Stimulated activated CD4-positive, alpha-beta T cell treated with anti-CD3 and anti-CD28 coated beads, Interleukin-12 subunit alpha, Interleukin-12 subunit beta, amount 100 ng/mL, for 4 hours (primary cell): ENCODE measurements at places on chromosomes 12 and 14.

GRCh38 chr12:12645485-12645884, 33.8 kb downstream of the CREBL2 start:
- DNase-seq, result no peak

DNA sequence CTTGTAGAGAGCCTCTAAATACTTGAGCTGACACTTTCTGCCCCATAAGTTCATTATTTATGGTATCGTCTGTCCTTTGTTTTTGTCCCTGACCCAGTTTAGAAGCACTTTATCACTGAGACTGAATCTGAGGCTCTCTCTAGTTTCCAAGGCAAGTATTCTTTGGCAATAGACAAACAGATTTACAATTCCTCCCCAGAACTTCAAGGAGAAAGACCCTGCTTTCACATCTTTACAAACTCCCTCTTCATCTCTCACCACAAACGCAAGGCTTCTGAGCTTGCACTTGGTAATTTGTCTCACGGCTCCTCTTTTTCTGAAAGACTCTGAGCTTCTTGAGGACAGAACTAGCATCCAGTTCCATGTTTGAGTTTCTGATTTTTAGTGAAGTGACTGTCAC, 49.8 kb upstream of the PARP11 start:
- no peak for DNase-seq

GRCh38 chr14:89302396-89302950, 114.6 kb downstream of the FOXN3 start:
- DNase-seq, result no peak

- DNase-seq, result no peak
These were observed 78.0 kb downstream of the B4GALNT3 start for GRCh38 chr12:537772-538171.

DNA sequence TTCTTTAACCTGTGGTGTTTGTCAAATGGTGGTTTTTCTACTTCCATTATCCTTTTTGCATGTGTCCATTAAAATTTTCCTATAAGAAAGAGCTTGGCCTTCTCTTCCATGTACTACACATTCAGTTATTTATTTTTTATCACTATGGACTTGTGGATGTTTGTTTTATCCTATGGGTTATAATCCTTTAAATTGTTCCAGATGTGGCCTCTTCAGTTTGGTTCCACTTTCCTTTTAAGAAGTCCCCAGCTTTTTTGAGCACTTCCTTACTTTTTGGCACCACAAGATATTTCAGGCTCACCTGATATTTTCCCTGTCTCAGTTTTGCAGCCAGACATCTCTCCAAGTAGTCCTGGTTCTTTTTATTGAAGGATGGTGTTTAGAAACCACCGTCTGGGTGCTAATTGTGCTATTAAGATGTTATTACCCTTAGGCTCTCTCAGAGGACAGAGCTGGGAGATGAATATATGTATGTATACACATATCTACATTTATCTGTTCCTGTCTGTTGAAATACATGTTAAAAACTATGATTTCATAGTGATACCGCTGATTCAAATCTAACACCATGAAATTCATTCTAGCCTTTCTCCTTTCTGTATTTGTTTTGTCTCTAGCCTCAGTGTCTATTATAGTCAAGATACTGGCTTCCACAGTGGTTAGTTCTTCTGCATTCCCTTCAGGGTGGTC, 408.5 kb upstream of the RGS6 start:
- DNase-seq, result no peak

DNA sequence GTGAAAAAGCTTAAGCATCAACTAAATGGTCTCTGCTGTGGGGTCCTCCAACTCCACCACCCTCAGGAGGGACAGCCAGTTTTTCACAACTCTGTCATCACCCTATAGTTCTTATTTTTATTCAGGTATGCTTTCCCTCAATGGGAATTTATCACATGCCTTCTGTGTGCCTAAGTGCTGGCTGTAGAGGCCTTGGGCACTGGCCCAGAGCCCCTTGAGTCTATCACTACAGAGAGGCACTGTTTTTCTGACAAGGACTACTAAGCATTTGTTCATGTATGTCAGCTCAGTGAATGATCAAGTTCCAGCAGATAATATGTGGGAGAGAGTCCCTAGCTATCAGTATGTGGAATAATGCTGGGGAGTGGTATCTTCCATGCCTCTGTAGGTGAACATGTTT, 463.9 kb downstream of the NPAS3 start:
- DNase-seq, result no peak

DNA sequence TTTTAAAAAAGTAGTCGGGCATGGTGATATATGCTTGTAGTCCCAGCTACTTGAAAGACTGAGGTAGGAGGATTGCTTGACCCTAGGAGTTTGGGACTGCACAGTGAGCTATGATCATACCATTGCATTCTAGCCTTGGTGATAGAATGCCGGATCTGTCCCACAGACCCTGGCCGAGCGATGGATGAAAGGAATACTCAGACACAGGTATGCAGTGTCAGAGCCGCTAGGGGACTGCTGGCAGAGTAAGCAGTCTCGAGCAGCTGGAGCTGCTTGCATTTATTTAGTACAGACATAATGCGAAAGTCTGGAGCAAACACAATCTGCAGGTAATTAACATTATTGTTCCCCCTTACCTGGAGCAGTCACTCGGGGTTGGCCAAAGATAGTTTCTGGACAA, 18.6 kb downstream of the AICDA start:
- DNase-seq, result no peak

DNA sequence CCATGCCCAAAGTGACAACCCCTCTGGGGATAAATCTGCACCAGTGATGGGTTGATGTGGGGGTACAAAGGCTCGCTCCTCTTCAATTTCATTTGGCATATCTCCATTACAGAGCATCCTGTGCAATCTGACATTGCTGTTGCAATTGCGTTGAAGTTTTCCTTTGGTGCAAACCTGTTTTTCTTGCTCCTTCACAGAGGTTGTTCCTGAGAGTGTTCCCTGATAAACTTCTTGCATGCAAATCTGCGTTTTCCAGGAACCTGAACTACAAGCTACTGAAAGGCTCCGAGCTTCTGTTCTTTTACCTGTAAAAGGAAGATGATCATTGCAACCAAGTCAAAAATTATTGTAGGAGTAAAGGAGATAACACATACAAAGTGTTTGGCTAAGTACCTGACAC, 26.1 kb downstream of the SERPINA11 start:
- no peak for DNase-seq

DNA sequence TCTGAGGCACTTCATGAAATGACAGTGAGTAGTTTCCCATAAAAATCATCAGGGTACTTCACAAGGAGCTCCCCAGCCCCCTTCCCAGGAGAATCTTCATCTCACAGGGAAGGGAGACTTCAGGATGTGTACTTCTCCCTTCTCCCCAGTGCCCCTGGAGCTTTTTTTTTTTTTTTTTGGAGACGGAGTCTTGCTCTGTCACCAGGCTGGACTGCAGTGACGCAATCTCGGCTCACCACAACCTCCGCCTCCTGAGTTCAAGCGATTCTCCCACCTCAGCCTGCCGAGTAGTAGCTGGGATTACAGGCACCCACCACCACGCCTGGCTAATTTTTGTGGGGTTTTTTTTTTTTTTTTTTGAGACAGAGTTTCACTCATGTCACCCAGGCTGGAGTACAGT, 10.4 kb downstream of the ITPK1 start:
- DNase-seq, result no peak

- peak; percentile 3 for DNase-seq
These were observed at the start of gene SRGAP1 for GRCh38 chr12:63844391-63845341. SRGAP1 (plus strand) TSS chr12:63844700; CDS start chr12:63844817, 117 bp downstream.

DNA sequence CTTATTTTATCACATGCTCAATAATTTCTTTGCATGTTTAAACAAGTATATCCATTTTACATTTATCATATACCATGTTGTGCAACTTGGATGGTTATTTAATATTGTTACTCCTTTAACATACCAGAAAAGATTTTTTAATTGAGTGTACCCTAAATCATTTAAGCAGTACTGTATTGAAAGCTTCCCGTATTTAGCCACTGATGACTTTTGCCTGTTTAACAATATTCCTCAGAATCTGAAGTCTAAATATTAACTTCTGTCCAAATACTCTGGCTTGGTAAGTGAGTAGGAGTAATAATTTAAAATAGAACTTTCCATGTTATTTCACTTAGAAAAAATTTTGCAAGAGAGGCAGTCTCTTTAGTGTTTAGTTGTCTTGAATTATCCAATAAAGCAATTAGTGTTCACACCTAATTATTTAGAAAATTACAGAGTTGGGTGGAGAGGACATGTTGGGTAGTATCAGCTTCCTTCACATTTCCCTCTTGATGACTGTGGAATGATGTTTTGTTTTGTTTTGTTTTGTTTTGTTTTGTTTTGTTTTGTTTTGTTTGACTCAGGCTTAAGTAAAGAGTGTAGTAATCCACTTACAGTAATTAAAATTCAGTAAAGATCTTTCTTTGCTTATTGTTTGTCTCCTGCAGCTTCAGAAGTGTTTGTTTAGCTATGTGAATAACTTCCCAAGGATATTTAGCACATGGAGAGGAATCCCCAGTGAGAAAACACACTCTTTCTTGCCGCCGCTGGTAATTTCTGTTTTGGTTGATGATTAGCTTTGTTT, 59.5 kb downstream of the DAAM1 start:
- no peak for DNase-seq

DNA sequence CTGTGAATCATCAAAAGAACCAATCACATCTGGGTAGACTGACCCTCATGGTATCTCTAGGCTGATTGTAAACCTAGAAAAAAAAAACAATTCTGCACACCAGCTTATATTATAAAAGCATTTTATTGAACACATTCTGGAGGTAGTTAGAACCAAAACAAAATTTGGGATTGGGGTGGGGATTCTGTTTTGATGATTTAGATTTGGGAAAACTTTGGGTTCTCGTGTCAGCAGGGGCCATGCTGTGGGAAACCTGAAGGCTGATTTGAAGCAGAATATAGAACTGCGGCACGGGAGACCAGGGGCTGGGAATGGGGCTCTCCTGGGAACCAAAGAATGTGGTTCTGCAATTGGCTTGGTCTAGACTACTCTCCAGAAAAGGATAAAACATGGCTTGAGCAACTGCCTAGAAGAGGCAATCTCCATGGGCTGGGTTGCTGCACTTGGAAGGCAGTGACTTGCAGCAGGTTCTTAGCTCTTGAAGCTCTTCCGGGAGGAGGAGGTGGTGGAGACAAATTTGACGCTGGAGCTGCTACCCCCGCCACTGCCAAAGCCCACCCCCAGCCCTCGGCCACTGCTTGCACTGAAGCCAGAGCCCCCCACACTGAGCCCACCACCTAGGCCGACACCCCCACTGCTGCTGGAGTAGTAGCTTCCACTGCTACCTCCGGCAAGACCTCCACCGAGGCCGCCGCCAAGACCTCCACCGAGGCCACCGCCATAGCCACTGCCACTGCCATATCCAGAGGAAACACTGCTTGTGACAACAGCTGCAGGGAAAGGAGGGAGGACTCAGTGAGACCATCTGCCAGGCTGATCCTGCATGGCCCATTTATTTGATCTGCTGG, 5.5 kb downstream of the KRT5 start:
- DNase-seq, result no peak

DNA sequence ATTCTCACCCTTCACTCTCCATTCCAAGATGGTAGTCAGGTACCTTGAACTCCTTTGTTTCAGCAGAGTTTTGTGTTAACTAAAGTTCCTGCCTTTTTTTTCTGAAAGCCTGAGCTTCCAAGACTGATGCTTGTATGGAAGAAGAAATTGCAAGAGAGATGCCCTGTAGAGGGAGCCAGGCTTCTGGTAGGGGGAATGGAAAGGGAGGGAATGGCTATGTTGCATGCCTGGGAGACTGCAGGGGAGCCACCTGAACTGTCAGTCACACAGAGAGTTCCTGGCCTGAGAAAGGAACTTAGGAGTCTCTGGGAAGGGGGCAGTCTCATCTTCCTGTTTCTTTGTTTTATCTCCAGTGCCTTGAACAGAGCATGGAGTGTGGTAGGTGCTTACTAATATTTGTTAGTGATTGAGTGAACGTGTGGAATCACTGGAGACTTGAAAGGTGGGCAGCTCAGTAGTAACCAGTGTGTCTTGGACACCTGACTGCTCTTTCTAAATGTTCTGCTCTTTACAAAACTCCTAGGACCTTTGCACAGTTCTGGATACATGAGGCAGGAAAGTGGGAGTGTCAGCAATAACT, 132.2 kb downstream of the ANO4 start:
- no peak for DNase-seq

GRCh38 chr14:85063747-85064146, 466.2 kb upstream of the FLRT2 start:
- DNase-seq, result no peak

- DNase-seq, result no peak
These were observed 28.3 kb downstream of the NGB start for GRCh38 chr14:77242752-77243151.

DNA sequence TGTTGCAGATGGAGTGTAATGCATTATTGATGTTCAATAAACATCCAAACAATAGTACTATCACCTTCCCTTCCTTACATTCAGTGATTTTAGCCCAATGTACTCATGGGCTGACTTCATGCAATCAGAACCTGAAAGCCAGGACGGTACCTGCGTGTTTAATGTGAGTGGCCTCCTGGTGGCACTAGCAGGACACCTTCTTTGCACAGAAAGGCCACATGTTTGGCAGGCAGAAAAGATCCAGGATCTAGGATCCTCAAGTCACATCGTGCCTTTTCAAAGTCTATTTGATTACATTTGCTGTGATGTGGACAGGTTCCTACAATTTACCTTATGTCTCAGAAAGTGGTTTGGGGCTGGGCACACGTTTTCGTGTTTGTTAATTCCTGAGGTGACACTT, 82.9 kb downstream of the NEDD1 start:
- no peak for DNase-seq

GRCh38 chr14:69363964-69364363, 34.1 kb downstream of the ERH start:
- DNase-seq, result no peak

DNA sequence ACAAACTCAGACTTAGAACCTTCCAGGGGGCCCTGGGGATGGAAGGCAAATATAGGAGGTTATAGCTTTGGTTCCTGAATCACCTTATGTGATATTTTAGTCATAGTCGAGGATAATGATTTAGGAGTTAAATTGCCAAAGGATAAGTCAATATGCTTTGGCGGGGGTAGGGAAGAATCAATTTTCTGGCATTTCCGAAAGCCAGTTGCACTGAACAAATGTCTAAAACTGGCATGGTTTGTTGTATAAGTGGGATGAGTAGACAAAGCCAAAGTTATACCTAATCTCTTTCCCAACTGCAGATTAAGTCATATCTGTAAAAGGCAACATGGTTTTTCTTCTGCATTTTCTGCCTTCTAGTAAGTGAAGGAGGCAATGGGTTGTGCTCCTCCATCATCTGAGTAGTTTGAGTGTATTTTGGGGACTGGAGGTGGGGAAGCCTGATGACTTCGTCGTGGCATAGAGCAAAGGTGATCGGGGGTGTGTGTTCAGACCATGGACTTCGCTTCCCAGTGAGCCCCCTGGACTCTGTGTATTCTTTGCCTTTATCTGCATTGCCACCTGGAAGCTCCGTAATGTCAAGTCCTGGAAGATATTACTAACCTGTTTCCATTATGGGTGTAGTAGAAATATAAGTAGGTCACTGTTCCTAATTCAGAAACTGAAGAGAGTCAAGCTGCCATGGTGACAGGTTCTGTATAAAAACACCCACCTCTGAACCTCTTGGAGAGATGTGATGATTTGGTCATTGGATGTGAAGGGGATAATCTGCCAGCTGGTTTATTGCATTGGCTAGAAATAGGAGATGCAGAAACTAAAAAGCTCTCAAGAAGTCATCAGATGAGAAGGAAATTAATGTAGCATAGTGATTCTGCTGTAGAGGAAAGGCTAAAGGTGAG, 24.5 kb downstream of the PPFIBP1 start:
- DNase-seq, result no peak

- DNase-seq, result peak; percentile 96
These were observed 263 bp upstream of the IFT81 start for GRCh38 chr12:110123919-110124268.

- no peak for DNase-seq
These were observed 90.9 kb upstream of the DCN start for GRCh38 chr12:91273560-91273959.
